ENCODE measurements at places on chromosomes 1 and 21. TPM values are rescaled to one million over a fixed set of nuclear protein-coding genes. Genes with fewer than 3 reads are reported as not detected.

- peak; percentile 23 for DNase-seq
These were observed 53.0 kb downstream of the CRB1 start for GRCh38 chr1:197320991-197321531.

DNA sequence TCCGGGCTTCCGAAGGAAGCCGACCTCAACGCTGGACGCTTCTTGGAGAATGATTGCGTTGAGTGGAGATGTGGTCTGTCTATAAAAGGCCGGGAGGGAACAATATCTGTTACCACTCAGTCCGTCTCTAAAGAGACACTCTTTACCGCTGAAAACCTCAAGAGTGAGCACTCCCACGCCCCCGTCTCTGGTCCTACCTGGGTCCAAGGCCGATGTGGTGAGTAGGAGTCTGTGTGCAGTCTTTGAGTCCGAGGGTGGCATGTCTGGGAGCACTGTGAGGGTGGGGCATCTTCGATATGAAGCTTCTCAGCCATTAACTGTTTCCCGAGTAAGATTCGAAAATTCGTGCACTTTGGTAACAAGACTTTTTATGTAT lies 576 bp downstream of the ZFP69 start:
- no peak for DNase-seq

- DNase-seq, result no peak
These were observed 3.0 kb upstream of the SMPDL3B start for GRCh38 chr1:27931759-27932158.

- no peak for DNase-seq
These were observed at the start of gene GJA4 for GRCh38 chr1:34792868-34793727. GJA4 (plus strand) TSS chr1:34792999; CDS start chr1:34794214, 1,215 bp downstream.

DNA sequence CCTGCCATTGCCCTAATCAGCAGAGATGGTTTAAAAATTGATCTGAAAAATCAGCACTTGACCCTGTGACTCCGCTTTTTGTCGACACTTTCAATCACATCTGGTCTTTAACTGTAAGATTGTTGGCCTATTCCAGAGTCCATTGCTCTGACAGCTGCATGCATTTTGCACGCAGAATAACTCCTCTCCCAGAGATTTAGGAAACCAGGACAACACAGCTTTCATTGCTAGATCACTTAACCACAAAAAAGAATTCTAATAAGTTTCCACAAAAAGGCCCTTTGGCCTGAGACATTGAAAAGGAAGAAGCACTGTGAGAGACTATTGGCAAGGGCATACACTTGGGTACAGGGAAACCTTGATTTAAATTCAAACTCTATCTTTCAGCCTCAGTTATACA lies 373.1 kb downstream of the TGFB2 start:
- no peak for DNase-seq

- no peak for DNase-seq
These were observed 97.2 kb downstream of the SIM2 start for GRCh38 chr21:36796070-36796469.

- DNase-seq, result peak; percentile 48
These were observed 10.6 kb downstream of the CSRP1 start for GRCh38 chr1:201496296-201496690.

DNA sequence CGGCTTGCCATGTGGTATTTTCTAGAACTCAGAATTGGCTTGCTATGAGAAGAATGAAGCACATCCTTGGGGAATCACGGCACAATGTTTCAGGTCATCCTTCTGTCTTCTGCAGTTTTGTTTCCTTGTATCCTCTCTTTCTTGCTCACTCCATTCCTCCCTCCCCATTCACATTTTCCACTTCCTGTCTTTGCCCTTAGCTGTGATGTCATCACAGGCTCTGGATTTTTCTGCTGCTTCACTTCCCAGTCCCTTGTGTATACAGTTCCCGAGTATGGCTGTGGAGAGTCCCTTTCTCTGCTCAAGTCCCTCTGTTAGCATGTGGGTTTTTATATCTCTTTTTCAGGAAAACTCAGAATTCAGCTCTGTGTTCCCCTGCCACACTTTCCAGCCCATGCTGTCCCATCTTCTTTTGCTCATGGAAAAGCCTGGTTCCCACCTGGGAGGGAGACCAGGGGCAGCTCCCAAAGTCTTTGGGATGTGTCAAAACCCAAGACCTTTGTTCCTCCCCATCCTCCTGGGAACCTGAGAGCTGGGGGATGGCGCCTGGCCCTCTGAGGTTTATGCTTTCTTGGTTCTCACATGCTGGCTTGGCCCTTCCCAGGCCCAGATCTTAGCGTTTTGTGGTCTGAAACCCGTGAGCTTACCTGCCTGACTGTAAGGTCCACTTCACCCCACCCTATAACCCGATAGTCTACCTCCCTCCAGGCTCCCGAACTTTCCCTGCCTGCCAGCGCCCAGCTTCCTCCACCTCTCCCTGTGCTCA lies 4.8 kb upstream of the RGS16 start:
- no peak for DNase-seq

- DNase-seq, result no peak
These were observed 65.7 kb downstream of the GADD45A start for GRCh38 chr1:67750691-67751054.

DNA sequence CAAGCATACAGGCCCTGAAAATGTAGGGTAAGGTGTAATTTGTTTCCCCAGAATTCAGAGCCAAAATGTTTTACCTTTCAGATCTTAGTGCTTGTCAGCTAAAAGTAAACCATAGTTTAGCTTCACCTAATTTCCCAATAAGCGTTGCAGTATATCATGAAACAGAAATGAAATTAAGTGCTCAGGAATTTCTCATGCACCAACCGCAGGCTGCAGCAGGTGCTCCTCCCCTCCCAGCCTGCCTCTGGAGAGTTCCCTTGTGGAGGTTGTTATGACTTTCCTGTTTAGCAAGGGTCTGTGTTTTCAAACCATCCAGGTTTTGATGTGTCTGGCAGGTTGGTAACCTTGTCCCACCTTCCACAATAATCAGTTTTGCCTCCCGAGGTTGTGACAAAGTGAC lies 118.5 kb downstream of the HLX start:
- DNase-seq, result no peak

DNA sequence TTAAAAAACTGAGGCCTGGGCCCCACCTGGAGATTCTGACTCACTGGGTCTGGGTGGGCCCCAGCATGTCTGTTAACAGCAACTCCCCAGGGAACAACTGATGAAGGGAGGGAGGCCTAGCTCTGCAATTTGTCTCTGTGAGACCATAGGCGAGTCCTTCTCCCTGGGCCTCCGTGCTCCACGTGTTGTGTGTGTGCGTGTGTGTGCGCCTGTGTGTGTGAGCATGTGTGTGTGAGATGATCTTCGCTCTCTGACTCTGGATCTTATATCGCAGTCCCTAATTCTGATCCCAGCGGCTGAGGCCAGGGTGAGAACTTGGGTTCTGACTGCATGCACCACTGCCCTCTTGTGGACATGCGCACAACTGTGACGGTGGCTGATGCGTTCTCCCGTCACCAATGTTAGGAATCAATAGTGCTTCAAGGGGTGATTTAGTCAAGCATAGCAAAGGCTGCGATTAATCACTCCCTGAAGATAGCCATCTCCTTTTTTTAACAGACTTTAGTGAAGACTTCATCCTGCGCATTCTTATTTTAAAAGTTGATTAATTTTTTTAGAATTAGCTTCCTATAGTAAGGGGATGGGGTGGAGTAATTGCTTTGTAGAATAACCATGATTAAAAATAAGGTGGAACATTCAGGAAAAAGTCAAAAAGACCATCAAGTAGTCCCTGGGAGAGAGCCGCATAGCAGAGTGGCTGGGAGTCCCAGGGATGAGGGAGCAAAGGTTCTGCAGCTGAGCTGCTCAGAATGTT lies 62.4 kb upstream of the USP24 start:
- DNase-seq, result peak; percentile 76

DNA sequence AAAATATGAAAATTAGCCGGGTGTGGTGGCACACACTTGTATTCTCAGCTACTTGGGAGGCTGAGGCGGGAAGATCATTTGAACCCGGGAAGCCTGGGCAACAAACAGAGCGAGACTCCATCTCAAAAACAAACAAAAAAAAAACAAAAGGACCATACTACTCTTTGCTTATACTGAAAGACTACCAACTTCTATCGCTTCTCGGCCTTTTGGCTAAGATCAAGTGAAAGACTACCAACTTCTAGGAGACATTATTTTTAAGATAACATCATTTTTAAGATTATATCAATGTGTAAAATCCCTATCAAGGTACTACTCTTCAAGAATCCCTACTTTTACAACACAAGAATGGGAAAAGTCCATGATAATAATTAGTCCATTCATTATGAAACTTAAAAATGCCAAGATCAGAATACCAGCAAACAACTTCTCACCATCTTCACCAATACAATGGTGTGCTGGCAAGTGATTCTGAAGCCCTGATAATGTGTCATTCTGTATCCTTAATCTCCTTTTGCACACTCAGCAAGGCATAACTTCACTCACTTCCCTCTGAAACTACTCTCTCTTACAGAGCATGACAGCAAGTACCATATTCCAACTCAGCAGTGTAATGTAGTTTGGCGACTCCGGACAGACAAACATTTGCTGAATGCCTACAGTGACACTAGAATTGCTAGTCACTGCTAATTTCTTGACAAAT lies 1.7 kb downstream of the PTP4A2 start:
- DNase-seq, result no peak

GRCh38 chr1:175482071-175482451 lies 261.3 kb downstream of the TNR start:
- no peak for DNase-seq

- no peak for DNase-seq
These were observed 7.1 kb upstream of the DR1 start for GRCh38 chr1:93338387-93339146.

DNA sequence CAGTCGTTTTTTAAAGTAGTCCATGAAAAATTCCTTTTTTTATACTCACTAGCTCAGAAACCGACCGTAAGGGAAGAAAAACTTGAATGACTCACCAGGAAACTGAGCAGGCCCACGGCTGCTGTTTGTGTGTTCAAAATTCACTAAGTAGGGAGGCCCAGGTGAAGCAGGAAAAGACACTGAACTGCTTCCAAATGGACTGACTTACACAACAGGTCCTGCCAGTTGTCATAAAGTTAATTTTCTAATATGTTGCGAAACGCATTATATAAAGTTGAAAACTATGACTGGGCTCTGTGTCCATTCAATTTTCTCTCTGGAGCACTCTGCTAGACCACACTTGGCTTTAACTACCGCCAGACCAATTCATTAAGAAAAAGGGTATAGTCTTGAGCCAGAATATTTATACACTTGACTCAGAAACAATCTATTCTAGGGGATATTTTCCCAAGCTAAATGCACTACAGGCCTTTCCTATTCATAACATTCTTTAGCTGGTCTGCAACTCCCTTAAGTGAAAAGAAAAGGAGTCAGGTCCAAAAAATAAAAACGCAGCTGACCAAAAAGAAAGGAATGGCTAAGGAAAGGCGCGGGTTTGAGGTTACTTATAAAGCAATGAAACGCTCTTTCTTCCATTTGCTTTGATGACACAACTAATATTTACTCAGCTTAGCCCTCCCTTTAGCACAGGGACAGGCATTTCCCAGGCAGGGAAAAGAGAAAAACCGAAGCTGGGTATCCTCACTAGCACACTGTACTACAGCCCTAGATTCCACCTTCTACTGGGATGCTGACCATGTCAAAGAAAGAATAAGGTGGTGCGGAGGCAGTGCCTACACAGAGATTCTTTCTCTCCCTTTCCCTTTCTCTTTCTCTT lies 306.3 kb upstream of the ESRRG start:
- DNase-seq, result no peak

GRCh38 chr1:181789395-181789794 lies 272.1 kb downstream of the ZNF648 start:
- peak; percentile 42 for DNase-seq

GRCh38 chr1:118100686-118101514 lies 84.1 kb downstream of the SPAG17 start:
- DNase-seq, result no peak

GRCh38 chr1:230728710-230729392 lies 14.9 kb upstream of the AGT start:
- no peak for DNase-seq

DNA sequence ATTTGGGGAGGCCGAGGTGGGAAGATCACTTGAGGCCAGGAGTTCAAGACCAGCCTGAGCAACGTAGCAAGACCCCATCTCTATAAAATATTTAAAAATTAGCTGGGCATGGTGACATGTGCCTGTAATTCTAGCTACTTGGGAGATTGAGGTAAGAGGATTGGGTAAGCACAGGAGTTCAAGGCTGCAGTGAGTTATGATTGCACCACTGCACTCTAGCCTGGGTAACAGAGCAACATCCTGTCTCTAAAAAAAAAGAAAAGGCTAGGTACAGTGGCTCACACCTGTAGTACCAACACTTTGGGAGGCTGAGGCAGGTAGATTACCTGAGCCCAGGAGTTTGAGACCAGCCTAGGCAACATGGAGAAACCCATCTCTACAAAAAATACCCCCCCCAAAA lies 35.7 kb upstream of the RCC1 start:
- no peak for DNase-seq

GRCh38 chr1:15081102-15081501 lies 72.4 kb upstream of the TMEM51 start:
- DNase-seq, result no peak

- peak; percentile 65 for DNase-seq
These were observed 45.1 kb upstream of the MACF1 start for GRCh38 chr1:39159224-39160036.

DNA sequence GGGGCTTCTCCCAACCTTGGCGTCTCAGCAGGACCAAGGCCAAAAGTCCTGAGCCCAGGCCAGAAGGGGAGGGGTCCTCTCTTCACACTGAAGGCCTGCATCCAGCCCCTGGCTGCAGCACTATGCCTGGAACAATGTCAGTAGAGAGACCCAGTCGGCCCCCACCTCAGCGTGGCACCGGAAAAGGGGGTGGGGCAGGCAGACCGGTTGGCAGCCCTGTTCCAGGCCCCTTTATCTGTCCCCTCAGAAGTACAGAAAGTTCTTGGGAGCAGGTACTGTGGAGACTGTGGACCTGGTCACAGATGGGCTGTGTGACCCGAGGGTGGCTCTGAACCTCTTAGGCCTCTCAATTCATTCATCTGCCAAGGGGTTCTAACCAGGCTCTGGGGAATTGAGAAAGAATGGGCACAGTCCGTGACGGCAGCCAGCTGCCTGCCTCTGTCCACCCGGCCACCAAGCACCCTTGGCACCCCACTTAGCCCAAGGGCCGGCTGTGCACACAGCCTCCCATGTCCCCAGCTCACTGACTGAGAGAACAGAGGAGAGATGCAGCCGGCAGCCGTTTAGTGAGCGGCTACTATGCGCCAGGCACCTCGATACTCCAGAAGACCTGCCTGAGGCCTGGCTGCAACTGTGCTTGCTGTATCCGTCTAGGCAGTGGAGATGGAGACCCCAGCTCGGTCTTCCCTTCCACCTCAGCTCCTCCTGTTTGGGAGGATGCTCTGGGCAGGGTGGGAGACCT lies 23.9 kb downstream of the RUNX3 start:
- DNase-seq, result no peak

Gene SAMSN1
- total RNA-seq, result 15.4 TPM

Gene LCE1F
- total RNA-seq, result not detected

Gene TFF1
- 4.4 TPM for total RNA-seq

Gene ATP1A4
- total RNA-seq, result 4.5 TPM

Gene COL9A2
- total RNA-seq, result 1.4 TPM

Gene DNASE2B
- total RNA-seq, result not detected

Gene BATF3
- total RNA-seq, result 7.5 TPM

Gene OR2L3
- total RNA-seq, result not detected

Gene PRR9
- total RNA-seq, result not detected

Gene GBP6
- 0.44 TPM for total RNA-seq

Gene LCE1B
- not detected for total RNA-seq
